ENCODE measurements at places on chromosomes 16 and 17.

DNA sequence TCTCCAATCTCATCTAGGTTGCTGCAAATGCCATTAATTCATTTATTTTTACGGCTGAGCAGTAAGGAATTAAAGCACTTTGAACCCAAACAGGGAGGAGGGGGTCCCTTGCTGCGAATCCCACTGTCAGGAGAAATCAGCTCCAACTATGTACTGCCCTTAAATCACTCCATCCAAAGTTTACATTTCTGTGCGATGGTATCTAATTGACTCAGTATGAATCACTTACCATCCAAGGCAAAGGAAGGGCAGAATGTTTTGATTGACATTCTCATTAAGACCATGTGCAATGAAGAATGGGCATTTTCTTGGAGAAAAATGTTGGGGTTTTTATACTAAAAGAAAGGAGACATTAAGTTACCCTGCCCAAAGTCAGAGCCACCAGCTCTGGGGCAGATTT is 47.7 kb upstream of the XYLT1 start:
- no peak for DNase-seq
- no peak overlapping the region for H3K4me3 ChIP-seq
- H3K27ac ChIP-seq = no peak overlapping the region
- no peaks in the 10 kb centered on the region for H3K4me1 ChIP-seq
- no peaks in the 10 kb centered on the region for H3K27me3 ChIP-seq

DNA sequence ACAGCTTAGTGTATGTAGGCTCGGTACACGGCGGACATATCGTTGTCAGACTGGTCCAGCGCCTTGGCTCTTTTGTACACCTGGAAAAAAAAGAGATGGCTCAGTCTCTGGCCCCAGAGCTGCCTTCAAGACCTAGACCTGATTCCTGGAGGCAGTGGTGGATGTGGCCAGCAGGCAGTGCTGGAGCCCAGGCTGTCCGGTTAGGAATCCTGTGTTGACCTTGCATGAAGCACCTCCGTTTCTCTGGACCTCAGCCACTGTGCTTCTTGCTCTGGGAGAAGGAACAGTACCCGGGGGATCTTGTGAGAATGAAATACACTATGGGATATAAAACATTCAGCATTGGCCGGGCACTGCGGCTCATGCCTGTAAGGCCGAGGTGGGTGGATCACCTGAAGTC is 2.8 kb upstream of the ROGDI start:
- no peak overlapping the region for H3K4me3 ChIP-seq
- no peaks in the 10 kb centered on the region for H3K27me3 ChIP-seq

GRCh38 chr16:88521674-88522073 is 48.5 kb upstream of the ZC3H18 start:
- H3K36me3 ChIP-seq = no peaks in the 10 kb centered on the region
- H3K27ac ChIP-seq = no peak overlapping the region
- H3K27me3 ChIP-seq = no peaks in the 10 kb centered on the region
- peaks cover 20% of the 10 kb centered on the region for H3K4me1 ChIP-seq

GRCh38 chr17:44037471-44037870 is 22.7 kb upstream of the TMEM101 start:
- H3K27me3 ChIP-seq = no peaks in the 10 kb centered on the region
- H3K4me3 ChIP-seq = no peak overlapping the region
- peaks cover 42% of the 10 kb centered on the region for H3K36me3 ChIP-seq
- H3K27ac ChIP-seq = no peak overlapping the region
- H3K4me1 ChIP-seq = peaks cover 18% of the 10 kb centered on the region

DNA sequence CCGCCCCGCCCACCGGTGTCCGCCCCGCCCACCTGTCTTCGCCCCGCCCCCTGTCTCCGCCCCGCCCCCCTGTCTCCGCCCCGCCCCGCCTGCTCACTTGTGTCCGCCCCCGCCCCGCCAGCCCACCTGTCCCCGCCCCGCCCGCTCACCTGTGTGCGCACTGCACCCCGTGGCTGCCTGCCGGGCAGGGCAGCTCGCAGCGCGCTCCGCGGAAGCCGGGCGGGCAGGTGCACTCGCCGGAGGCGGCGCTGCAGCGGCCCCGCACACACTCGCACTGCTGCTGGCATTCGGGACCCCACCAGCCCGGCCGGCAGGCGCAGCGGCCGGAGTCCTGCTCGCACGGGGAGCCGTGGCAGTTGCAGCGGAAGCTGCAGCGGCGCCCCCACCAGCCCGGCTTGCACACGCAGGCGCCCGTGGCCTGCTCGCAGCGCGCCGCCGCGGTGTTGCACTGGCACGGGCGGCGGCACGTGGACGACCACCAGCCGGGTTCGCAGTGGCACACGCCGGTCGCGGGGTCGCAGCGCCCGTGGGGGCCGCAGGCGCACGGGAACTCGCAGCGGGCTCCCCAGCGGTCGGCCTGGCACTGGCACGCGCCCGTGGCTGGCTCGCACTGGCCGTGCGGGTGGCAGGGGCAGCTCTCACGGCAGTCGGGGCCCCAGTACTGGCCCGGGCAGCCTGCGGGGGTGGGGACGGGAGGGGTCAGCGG is 2.1 kb downstream of the SCARF1 start:
- no peaks in the 10 kb centered on the region for H3K36me3 ChIP-seq
- no peaks in the 10 kb centered on the region for H3K27me3 ChIP-seq
- H3K27ac ChIP-seq = peak overlapping the region; percentile 34
- peaks cover 30% of the 10 kb centered on the region for H3K4me1 ChIP-seq
- DNase-seq = no peak
- H3K4me3 ChIP-seq = peak overlapping the region; percentile 39

GRCh38 chr17:36212966-36213365 is 2.1 kb downstream of the CCL4L2 start:
- no peak for DNase-seq
- no peaks in the 10 kb centered on the region for H3K4me1 ChIP-seq
- no peak overlapping the region for H3K27ac ChIP-seq
- H3K36me3 ChIP-seq = no peaks in the 10 kb centered on the region
- H3K4me3 ChIP-seq = no peak overlapping the region

- no peak for DNase-seq
- H3K27me3 ChIP-seq = no peaks in the 10 kb centered on the region
- H3K4me1 ChIP-seq = peaks cover 59% of the 10 kb centered on the region
- H3K36me3 ChIP-seq = no peaks in the 10 kb centered on the region
Observed at GRCh38 chr17:64219571-64219970, 43.5 kb downstream of the TEX2 start.

- H3K27me3 ChIP-seq = no peaks in the 10 kb centered on the region
- no peak for DNase-seq
- peaks cover 9% of the 10 kb centered on the region for H3K4me1 ChIP-seq
- no peaks in the 10 kb centered on the region for H3K36me3 ChIP-seq
- H3K27ac ChIP-seq = no peak overlapping the region
- H3K4me3 ChIP-seq = no peak overlapping the region
Observed at GRCh38 chr16:4283939-4284338, 11.1 kb upstream of the TFAP4 start.

DNA sequence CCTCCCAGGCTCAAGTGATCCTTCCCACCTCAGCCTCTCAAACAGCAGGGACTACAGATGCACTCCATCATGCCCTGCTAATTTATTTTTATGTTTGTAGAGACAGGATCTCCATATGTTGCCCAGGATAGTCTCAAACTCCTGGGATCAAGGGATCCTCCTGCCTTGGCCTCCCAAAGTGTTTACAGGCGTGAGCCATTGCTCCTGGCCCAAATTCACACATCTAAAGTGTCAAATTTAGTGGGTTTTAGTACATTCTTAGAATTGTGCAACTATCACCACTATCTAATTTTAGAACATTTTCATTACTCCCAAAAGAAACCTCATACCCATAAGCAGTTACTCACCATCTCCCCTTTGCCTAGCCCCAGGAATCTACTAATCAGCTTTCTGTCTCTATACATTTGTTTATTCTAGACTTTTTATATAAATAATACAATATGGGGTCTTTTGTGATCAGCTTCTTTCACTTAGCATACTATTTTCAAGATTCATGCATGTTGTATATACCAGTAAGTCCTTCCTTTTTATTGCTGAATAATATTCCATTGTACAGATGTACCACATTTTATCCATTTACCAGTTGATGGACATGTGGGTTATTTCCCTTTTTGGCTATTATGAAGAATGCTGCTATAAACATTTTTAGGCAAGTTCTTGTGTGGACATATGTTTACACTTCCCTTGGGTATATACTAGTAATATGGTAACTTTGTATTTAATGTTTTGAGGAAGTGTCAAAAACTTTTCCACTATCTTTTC is 25.1 kb upstream of the ITGA2B start:
- H3K36me3 ChIP-seq = no peaks in the 10 kb centered on the region
- H3K4me3 ChIP-seq = no peak overlapping the region
- H3K27ac ChIP-seq = no peak overlapping the region
- no peaks in the 10 kb centered on the region for H3K27me3 ChIP-seq
- H3K4me1 ChIP-seq = no peaks in the 10 kb centered on the region

GRCh38 chr17:75090871-75091854 is 3.4 kb downstream of the SLC16A5 start:
- H3K27ac ChIP-seq = peak overlapping the region; percentile 17
- H3K4me3 ChIP-seq = no peak overlapping the region
- H3K27me3 ChIP-seq = no peaks in the 10 kb centered on the region

GRCh38 chr17:50884439-50885311 is 18.5 kb upstream of the TOB1 start:
- no peak overlapping the region for H3K27ac ChIP-seq
- DNase-seq = no peak
- H3K27me3 ChIP-seq = no peaks in the 10 kb centered on the region

- H3K36me3 ChIP-seq = peaks cover 41% of the 10 kb centered on the region
- no peaks in the 10 kb centered on the region for H3K4me1 ChIP-seq
- no peaks in the 10 kb centered on the region for H3K27me3 ChIP-seq
- DNase-seq = no peak
- H3K27ac ChIP-seq = no peak overlapping the region
- H3K4me3 ChIP-seq = no peak overlapping the region
Observed at GRCh38 chr16:89120281-89120680, 26.6 kb downstream of the ACSF3 start.

- H3K27ac ChIP-seq = no peak overlapping the region
- no peaks in the 10 kb centered on the region for H3K36me3 ChIP-seq
- no peaks in the 10 kb centered on the region for H3K27me3 ChIP-seq
Observed at GRCh38 chr16:28192806-28193529, 18.8 kb downstream of the XPO6 start.

GRCh38 chr17:35895636-35896587 is 15.8 kb upstream of the CCL5 start:
- no peaks in the 10 kb centered on the region for H3K27me3 ChIP-seq
- no peak overlapping the region for H3K4me3 ChIP-seq

DNA sequence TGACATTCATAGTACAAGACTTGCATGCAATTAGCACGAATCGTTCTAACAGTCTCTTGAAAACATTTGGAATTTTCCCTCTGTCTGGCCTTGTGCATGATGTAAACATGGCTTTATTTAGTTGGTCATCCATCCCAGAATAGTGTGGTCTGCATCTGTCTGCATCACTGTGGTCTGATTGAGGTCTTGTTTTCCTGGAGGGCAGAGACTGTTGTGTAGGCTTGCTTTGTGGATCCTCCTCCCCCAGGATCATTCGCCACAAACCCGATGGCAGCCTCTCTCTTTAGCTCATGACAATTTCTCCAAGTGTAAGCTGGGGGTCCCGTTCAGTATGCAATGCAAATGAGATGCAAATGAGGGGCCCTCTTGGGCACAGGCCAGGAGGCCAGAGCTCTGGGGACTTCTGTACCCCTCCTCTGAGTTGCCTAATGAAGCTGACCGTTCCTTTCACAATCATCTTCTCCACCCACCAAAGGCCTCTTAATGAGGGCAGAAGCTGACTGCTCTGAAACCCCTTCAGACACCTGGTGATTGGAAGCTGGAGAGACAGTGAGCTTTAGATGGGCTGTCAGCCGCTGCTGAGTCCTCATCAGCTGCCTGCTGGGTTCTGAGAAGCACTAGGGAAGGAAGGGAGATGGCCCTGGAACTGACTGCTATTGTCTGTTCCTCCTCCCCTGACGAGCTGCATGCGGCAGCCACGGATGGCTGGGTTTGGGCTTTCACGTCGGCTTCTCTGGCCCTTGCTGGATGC is 201.2 kb upstream of the CACNG3 start:
- no peak for DNase-seq
- H3K4me1 ChIP-seq = no peaks in the 10 kb centered on the region
- H3K27me3 ChIP-seq = no peaks in the 10 kb centered on the region
- H3K36me3 ChIP-seq = no peaks in the 10 kb centered on the region

GRCh38 chr17:48413613-48414405 is 16.2 kb downstream of the SKAP1 start:
- no peaks in the 10 kb centered on the region for H3K4me1 ChIP-seq
- no peak for DNase-seq
- H3K4me3 ChIP-seq = no peak overlapping the region
- no peak overlapping the region for H3K27ac ChIP-seq

DNA sequence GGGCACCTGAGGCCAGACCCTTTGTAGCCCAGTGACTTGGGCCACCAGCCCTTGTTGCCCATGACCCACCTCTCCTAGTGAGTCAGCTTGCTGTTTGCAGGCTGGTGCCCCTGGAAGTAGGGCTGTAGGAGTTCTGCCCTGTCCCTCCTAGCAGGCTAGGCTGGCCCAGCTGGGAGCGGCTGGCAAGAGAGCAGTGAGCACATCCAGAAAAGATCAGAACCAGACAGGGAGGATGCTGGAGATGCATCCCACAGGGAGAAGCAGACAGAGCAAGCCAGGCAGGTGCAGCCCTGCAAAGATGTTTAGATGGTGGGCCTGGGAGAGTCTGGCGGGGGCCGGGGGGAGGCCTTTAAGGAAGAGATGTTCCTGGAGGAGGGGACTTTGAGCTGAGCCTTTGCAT is 2.4 kb downstream of the SLC5A10 start:
- H3K4me1 ChIP-seq = no peaks in the 10 kb centered on the region
- H3K4me3 ChIP-seq = no peak overlapping the region
- no peaks in the 10 kb centered on the region for H3K36me3 ChIP-seq
- H3K27ac ChIP-seq = no peak overlapping the region
- H3K27me3 ChIP-seq = no peaks in the 10 kb centered on the region

GRCh38 chr16:77789085-77790008 is 983 bp downstream of the VAT1L start:
- peaks cover 19% of the 10 kb centered on the region for H3K4me1 ChIP-seq
- H3K27ac ChIP-seq = no peak overlapping the region
- H3K27me3 ChIP-seq = peaks cover 15% of the 10 kb centered on the region
- no peak for DNase-seq
- no peaks in the 10 kb centered on the region for H3K36me3 ChIP-seq
- H3K4me3 ChIP-seq = peak overlapping the region; percentile 51

GRCh38 chr17:65892912-65893377 is 299.0 kb downstream of the CEP112 start:
- H3K27ac ChIP-seq = no peak overlapping the region
- H3K4me1 ChIP-seq = no peaks in the 10 kb centered on the region
- no peak for DNase-seq
- no peak overlapping the region for H3K4me3 ChIP-seq

GRCh38 chr17:42537826-42538451 is 1.9 kb downstream of the NAGLU start:
- no peaks in the 10 kb centered on the region for H3K27me3 ChIP-seq
- no peak for DNase-seq
- H3K4me3 ChIP-seq = no peak overlapping the region
- H3K27ac ChIP-seq = no peak overlapping the region

GRCh38 chr16:49016461-49016860 is 265.2 kb downstream of the CBLN1 start:
- no peak for DNase-seq
- H3K27me3 ChIP-seq = no peaks in the 10 kb centered on the region
- peaks cover 24% of the 10 kb centered on the region for H3K4me1 ChIP-seq
- no peak overlapping the region for H3K4me3 ChIP-seq

- no peak overlapping the region for H3K4me3 ChIP-seq
- H3K4me1 ChIP-seq = peaks cover 42% of the 10 kb centered on the region
Observed at GRCh38 chr16:88264641-88265285, 118.0 kb upstream of the ZNF469 start.

All from vagina (tissue), 2 donors.